Activated T-cell treated with anti-CD3 and anti-CD28 coated beads, Interleukin-2, amount 50 U/mL, for 24 hours (primary cell): ENCODE measurements at places on chromosomes 4 and X.

GRCh38 chr4:182017038-182017437 is 226.2 kb upstream of the TENM3 start:
- DNase-seq, result no peak

DNA sequence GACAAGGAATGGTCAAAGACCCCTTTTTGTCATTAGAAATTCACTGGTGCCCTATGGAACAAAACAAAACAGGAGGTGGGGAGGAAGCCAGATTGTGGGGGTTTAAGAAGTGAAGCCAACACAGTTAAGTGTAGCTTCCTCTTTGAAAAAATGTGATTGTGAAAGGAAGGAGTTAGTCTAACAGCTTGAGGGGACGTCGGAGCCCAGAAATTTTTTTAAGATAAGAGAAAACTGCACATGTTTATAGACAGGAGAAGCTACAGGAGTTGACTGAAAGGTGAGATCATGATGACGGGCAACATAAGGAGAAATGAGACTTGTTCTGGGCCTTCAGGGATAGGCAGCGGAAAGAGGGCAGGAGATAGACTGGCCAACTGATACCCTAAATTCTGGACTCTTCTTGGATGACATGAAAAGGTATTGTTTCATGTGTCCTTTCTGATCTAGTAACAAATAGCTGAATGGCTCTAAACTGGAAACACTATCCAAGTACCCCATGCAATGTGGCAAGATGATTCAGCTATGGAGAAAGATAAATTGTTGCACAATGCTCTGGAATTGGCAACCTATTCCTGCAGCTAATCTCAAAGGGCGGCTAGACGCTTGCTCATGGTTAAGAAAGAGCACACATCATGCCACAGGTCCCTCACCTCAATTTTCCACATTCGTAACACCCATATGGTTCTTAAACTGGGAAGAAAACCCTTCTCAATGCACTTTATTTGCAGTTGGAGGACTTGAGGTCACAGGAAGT is 3.7 kb upstream of the HDAC8 start:
- DNase-seq, result no peak

DNA sequence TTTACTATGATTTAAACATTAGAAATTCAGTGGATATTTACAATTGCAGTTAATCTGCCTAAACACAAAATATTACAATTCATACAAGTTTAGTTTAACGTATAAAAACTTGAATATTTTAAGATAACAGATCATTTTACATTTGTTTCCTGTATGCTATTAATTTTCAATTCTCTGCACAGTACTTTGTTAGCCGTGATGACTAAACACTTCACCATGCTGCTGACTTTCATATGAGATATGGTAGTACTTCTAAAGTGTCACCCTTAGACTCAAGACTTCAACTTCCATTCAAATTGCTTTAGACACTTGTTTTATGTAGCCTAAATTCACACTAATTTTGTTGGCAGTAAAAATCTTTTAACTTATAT is 1646.4 kb upstream of the ADGRL3 start:
- DNase-seq, result no peak

DNA sequence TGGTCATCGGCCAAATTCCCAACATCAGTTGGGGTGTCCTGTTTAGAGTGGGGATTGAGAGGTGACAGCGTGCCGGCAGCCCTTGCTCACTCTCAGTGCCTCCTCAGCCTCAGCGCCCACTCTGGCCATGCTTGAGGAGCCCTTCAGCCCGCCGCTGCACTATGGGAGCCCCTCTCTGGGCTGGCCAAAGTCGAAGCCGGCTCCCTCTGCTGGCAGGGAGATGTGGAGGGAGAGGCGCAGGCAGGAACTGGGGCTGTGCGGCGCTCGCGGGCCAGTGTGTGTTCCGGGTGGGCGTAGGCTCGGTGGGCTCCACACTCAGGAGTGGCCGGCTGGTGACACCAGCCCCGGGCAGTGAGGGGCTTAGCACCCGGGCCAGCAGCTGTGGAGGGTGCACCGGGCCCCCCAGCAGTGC is 7.1 kb upstream of the CENPU start:
- DNase-seq, result no peak

- DNase-seq, result no peak
These were observed 6.8 kb downstream of the BGN start for GRCh38 chrX:153501530-153501929.

DNA sequence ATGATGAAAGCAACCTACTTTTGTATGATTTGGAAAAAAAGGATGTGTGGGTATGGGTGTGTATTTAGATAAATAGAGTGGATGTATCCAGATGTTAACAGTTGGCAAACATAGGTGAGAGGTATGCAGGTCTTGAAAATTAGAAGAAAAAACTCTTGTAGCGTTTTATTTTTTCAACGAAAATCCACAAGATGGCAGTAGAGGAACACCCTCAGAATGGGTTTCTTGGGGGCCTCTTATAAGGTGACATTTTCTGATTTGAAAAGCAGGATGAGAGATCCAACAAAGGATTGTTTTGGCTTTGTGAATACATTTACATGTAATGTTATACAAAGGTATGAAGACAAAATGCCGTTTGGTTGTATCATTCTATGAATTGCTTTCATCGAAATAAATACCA is 68.3 kb downstream of the FMR1NB start:
- no peak for DNase-seq

GRCh38 chr4:112513971-112514646 is 1.9 kb downstream of the NEUROG2 start:
- DNase-seq, result no peak

GRCh38 chrX:39507034-39507433 is 590.7 kb downstream of the BCOR start:
- DNase-seq, result no peak

GRCh38 chr4:113209652-113210320 is 160.3 kb downstream of the ANK2 start:
- DNase-seq, result no peak

- no peak for DNase-seq
These were observed 495.6 kb upstream of the ZFP42 start for GRCh38 chr4:187499956-187500355.

GRCh38 chrX:40513012-40513411 is 67.8 kb upstream of the ATP6AP2 start:
- no peak for DNase-seq

GRCh38 chrX:32780109-32780508 is 431.2 kb downstream of the DMD start:
- no peak for DNase-seq

DNA sequence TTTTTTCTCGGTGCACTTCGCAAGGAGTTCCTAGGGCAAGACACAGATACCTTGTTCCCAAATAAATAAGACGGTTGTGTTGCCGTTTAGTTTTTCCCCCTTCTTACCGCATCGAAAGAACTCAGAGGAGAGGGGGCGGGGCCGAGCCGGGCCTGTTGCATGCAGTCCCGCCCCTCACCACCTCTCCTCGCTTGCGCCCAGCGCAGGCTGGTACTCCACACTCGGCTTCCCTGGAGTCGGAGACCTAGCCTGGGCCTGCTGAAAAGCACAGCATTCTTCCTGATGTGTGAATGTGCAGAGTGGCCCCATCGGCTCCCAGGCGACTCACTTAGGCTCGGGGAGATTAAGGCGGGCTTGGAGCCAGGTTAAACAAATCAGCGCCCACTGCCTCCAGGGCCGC is 26.1 kb upstream of the VMA21 start:
- no peak for DNase-seq

GRCh38 chr4:121693450-121693849 is 3.3 kb downstream of the ANXA5 start:
- no peak for DNase-seq

GRCh38 chr4:140330311-140330900 is 43.0 kb upstream of the SCOC start:
- DNase-seq, result no peak

GRCh38 chrX:45309096-45309495 is 108.4 kb upstream of the DIPK2B start:
- DNase-seq, result no peak

GRCh38 chr4:158871335-158871724 is 102.5 kb downstream of the FNIP2 start:
- DNase-seq, result no peak

DNA sequence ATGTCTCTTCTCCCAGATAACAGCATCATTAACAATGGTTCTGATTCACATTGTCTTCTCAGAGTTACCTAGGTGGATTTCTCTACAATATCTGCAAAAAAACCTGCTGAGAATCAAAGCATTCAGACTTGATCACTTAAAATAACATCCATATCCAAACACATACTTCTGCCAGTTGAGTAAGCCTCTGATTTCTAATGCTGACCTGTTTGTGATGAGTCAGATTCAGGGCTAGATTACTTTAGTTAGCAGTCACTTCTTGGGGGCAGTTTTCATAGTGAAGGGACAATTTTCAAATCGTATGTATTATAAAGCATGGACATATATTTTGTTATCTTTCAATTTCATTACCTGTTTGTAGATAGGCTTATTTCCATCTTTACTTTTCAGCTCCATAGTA is 35.5 kb downstream of the CCNI start:
- no peak for DNase-seq

DNA sequence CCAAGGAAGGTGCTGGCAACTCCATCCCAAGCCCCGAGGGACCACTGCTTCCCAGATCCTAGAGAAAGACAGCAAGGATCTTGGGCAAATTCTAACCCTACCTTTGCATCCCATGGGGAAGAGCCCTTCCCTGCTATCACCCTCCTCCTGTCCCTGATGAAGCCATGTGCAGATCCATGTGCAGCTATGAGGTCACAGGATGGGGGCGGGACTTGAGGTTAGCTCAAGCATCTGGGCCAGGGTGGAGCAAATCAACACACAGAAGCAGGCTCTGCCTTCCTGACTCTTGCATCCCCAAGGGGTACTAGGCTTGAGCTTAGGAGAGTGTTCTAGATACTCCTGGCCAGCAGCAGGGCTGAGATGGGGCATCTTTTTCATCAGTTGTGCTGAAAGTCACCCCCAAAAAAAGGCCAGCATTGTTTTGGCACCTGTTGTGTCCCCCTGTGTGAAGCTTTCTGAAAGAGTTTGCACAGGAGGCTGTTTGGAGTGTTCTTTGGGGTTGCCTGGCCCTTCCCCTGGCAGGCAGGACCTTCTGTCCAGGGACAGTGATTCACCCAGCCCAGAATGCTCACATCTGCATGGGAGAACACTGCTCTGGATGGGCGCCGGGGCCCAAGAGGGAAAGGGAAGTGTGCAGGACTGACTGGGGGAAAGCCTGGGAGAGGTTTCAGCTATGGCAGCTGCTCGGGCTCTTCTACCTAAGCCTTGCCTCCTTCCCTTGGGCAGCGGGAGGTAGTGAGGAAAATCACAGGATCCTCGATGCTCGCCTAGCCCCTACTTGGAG is 50.8 kb downstream of the PRPS1 start:
- peak; percentile 69 for DNase-seq

DNA sequence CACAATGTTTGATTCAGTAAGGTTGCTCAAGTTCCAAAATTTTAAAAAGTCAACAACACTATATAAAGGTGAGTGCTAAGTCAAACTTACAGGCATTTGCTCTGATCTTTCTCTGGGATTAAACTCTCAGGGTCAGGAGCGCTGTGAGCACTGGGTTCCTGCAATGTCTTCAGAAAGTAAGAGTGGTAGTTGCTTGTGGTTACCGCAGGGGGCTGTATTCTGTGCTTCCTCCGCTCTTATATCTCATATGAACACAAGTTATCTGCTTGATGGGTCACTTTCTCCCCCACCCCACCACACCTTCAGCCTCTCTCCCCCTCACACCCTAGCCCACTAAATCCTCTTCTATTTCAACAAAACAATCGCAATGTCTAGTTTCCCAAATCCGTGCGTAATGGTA is 116.4 kb upstream of the IGSF1 start:
- no peak for DNase-seq

DNA sequence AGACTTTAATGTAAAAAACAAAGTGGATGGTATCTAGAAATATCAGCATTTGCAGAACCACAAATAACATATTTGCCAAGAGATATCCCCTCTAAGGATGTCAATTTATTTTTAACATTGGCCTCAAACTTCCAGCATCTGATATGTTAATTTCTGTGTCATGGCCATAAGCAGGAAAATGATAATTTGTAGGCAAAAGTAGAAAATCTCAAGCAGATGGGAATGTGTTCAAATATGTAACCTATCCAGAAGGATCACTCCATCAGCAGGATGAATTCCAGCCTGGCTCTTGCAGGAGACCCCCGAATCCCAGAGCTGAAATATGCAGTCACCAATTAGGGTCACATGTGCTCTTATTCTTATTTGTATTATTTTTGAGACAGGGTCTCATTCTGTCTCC is 55.4 kb upstream of the PRKX start:
- no peak for DNase-seq

GRCh38 chrX:5915783-5916182 is 312.9 kb downstream of the NLGN4X start:
- DNase-seq, result no peak

DNA sequence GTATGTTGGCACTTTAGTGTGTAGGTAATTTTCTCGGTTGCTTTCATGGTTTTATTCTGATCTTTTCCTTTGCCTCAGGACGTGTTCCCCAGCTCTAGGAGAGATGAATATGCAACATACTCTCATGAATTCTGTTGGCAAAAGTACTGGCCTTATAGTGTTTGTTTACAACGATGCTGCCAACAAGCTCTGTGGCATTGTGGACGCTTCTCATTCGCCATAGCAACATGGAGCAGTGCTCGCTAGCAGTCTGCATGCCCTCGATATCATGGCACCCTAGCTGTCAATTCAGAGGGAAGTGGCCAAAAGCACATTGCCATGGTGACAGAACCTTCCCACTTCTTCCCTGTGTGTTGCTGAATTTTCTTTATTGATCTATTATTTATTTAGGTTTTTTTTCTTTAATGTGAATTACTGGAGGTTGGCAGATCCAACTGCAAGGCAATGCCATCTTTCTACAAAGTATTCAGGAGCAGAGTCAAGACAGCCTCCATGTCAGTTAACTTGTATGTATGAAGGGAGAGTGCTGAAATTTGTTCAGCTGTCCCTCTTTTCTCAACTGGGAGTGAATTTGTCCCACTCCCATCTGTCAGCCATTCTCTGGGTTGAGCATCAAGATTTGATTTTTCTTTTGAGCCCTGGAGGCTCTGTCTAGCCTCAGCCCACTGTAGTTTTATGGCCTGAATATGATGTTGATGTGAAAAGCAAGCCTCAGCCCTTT is 224.9 kb upstream of the VCX3A start:
- DNase-seq, result no peak

DNA sequence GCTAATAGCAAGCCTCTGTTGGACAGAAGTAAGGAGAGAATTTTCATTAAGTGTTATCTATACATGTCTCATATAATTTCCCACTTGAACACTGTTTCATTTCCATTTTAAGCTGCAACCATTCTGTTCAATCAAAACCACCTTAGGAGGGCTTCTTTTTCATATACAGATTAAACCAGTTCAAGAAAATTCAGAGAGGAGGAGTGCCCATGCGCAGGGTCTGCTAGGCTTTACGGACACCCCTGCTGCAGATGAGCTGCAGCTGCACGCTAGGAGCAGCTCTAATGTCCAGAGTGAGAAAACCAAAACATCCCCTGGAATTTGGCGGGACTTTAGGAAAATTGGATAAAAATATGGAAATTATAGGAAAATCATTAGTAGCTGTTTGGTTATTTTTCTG is 541.0 kb downstream of the SPRY1 start:
- no peak for DNase-seq

DNA sequence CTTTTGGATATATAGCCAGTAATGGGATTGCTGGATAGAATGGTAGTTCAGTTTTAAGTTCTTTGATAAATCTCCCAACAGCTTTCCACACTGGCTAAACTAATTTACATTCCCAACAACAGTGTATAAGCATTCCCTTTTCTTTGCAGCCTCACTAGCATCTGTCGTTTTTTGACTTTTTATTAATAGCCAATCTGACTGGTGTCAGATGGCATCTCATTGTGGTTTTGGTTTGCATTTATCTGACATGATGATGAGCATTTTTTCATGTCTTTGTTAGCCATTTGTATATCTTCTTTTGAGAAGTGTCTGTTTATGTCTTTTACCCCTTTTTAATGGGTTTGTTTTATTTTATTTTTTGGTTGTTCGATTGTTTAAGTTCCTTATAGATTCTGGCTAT is 13.3 kb downstream of the UBQLN2 start:
- DNase-seq, result no peak
